NCI-H2107 (cell line): ENCODE measurements at places on chromosomes 6 and 20.

- DNase-seq = no peak
These were observed 458.9 kb downstream of the EYS start for GRCh38 chr6:65248101-65248610.

- DNase-seq = no peak
These were observed 31.2 kb downstream of the PARD6B start for GRCh38 chr20:50762435-50763220.

DNA sequence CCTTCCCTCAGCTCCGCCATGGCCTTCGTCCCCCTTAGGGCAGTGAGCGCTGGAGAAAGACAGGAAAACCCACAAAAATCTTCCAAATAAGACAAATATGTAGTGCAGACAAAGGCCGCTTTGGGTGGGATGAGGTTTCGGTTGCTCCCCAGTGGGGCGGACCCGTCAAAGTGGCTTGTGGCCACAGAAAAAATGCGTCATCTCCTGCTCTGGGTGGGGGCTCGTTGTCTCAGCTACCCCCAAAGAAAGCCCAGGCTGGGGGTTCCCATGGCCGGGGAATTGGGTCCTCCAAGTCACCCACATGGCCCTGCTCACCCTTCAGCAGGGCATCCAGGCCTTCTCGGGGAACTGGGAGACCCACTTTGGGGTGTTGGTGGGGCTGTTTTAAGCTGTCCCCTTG is 21.9 kb upstream of the SCUBE3 start:
- no peak for DNase-seq

DNA sequence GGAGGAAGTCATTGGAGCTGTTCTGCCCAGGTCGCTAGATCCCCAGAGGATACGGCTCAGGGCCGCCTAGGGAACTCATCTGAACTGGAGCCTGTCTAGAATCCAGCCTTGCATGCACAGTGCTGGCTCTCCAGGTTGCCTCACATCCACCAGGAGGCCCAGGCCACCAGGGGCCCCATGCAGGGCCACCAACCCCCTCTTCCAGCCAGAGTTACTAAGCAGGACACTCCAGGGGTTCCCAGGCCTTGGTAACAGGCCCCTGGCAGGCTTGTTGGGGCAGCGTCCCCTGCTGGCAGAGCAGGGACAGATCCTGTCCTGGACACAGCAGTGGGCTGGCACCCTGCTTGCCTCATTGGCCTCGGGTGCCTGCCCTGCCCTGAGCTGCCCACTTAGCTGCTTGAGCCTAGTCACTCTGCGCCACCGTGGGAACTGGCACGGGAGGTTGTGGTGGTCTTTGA is 35.3 kb downstream of the EFCAB8 start:
- DNase-seq = peak; percentile 10

DNA sequence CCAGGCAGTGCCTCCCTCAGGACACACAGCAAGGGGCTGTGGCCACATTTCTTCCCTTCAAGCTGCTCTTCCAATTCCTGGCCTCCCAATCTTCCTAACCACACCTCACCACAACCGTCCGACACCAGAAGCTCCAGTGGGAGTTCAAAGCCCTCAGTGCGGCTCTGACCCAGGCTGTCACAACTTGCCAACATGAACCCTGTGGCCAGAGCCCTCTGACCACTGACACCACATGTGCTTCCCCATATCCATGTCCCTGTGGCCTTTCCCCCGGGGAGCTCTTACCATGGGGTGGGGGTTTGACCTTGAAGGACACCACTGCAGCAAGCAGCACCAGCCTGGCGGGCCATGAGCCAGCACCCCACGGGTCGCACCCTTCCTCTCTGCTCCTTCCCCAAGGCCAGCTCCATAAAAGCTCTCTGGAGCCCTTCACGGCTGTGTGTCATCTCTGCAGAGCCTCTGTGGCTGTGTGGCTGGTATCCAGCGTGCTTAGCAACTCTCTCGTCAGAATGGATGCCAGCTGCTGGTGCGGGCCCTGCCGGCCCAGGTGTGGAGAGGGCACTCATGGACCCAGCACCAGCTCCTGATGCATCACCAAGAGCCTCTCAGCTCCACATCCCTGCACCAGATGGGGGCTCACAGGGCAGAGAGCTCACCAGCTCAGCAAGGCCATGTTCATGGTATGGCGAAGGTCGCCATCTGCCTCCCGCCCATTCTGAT is 106.1 kb downstream of the PSMB1 start:
- DNase-seq = no peak

GRCh38 chr6:45472382-45472781 is 94.6 kb upstream of the SUPT3H start:
- DNase-seq = no peak

DNA sequence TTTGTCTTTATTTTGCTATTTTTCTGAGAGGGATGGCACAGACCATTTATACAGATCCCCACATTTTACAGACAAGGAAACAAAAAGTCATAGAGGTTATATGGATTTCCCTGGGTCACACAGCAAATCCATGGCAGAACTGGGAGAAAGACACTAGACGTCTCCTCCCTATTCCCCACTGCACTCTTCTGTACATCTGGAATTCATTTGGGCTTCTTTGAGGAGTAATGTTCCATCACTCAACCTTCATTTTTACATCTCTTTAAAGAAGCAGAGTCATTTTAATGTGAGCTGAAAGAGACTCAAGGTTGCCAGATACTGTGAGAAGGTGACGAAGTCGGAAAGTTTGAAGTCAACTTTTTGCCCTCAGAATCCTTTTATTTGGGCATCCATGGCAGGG is 207.3 kb downstream of the OTOR start:
- no peak for DNase-seq

DNA sequence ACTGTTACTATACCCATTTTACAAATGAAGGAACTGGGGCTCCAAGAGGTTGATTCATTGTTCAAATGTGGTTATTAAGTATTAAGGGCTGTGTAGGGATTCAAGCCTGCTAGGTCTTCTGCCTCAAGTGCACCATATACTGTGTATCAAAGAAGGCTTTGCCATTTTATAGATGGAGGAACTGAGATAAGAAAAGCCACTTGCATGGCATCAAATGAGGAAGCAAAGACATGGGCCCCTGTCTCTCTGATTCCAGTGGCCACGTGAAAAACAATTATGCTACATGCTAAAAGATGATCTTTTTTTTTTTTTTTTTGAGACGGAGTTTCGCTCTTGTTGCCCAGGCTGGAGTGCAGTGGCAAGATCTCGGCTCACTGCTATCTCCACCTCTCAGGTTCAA is 67.0 kb downstream of the TMEM200A start:
- DNase-seq = no peak

- no peak for DNase-seq
These were observed 13.5 kb downstream of the DYNLRB1 start for GRCh38 chr20:34529742-34530141.
